ENCODE measurements at places on chromosomes 1 and 21.
A peak's percentile ranks its signal among the peaks of the same experiment; 100 is the strongest.

DNA sequence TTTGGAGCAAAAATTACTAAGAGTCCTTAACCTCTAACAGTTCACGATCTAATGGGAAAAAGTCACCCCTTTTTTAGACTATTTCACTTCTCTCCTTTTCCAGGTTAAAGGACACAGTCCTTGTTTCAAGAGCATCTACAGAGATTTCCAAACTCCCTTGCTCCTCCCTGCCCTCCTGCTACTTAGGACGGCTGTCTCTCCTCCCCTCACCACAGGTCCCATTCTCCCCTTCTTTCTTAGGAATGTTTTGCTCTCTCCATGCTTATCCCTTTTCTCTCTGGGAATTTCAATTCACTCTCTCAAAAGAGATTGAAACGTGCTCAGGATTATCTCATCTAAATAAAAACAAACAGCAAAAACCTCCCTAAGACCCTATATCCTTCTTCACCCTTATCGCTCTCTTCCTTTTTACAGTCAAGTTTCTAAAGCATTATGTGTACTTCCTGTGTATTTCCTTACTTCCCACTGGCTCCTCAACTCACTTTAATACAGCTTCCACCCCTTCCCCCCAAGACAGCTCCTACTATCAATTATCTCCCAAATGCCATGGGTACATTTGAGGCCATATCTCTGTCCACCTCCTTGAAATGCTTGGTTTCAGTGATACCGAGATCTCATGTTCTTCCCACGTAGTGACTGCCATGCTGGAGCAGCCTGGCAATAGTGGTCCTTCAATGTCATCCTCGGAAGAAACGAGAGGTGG, 43.2 kb upstream of the ZNF281 start:
- no peak for DNase-seq

DNA sequence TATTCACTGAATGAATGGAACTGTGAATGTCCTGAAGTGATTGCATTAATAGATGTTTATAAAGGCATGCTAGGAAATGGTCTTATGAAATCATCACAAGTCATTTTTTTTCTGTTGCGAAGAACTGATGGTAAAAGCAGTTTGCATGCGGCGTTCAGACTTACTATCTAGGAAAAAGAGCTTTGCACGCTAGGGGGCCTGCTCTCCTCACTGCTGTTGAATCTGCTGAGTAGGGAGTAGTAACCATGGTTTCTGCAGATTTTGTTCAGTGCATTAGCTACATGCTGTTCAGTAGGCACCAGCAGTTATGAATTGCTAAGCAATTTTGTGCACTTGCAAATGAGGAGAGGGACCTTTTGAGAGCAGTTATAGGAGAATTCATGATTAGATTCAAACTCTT, 57.9 kb downstream of the CENPF start:
- DNase-seq, result peak; percentile 72

DNA sequence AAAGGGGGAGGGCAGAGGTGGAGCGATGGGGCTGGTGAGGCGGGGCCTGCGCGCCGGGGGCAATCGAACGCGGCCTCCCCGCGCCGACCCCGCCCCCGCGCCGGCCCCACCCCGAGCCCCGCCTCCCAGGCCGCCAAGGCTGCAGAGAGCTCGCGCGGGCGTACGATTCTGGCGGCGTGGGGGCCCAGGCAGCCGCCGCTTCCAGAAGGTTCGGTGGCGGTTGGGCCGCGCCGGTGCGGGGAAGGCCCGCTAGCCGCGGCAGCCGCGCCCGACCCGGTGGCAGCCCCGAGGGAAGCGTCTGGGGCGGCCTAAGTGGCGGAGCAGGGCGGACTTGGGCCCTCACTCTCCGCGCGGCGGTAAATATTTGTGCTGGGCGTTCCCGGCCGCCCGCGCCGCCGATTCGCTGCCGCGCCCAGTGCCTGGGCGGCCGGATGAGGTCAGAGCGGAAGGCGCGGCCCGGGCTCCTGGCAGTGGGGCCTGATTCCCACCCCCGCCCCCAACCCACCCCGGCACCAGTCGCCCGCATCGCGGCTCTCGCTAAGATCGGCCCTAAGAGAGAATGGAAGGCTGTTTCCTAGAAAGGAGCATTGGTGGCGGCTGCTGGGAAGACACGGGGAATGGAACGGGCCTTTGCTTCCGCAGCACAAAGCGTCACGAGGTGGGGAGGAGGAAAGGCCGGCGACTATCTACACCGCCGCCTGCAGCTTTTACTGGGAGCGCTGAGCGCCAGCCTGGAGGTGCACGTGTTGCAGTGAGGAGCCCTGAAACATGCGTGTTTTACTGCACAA, at the start of gene ACOT7:
TSS of gene ACOT7 (minus strand) at position 368 of the 788 bp plus-strand sequence. CDS start 368 bp downstream, outside the sequence.
- DNase-seq, result peak; percentile 86

- no peak for DNase-seq
Measured at GRCh38 chr1:163999131-163999530, 559.9 kb upstream of the PBX1 start.

DNA sequence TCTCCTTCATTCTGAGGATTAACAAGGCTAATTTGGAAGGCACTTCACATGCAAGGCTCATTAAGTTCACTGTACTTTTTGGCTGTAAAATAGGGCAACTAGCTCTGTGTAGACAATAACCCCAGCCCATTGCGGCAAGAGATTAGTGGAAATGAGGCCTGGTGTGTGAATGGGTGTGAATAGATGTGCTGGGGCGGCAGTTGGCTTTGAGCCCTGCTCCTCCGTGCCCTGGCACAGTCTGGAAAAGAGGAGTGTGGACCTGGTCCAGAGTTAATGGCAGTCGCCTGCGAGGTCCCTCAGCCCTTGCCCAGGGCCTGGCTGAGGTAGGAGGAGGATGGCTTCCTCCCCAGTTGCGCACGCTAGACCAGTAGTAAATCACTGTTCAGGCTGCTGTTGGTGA, 4.8 kb downstream of the KISS1 start:
- peak; percentile 23 for DNase-seq
